ENCODE measurements at places on chromosomes 12 and 14.

- DNase-seq, result no peak
Observed at GRCh38 chr14:68879841-68880575, 87.1 kb upstream of the ZFP36L1 start.

DNA sequence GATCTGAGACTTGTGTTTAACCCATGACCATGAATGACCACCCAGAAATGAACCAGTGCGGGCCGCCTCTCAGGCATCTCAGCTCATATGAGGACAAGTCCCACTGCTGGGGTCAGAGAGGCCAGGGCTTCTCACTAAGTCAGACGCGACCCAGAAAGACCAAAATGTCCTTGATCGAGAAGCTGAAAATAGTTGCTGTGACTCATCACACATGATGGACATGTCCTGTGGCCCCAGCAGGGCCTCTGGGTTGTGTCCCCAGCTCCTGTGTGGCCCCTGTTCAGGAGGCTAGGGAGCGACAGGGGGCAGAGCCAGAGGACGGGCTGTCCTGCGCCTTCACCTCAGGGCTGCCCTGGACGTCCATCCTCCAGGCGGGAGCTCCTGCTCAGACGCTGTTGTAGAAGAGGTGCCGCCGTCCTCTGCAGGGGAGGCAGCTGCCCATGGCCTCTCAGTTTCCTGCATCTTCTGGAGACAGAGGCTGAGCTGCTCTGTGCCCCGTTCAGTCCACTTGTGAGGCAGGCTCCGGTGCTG lies 29.0 kb upstream of the FAM181A start:
- no peak for DNase-seq

DNA sequence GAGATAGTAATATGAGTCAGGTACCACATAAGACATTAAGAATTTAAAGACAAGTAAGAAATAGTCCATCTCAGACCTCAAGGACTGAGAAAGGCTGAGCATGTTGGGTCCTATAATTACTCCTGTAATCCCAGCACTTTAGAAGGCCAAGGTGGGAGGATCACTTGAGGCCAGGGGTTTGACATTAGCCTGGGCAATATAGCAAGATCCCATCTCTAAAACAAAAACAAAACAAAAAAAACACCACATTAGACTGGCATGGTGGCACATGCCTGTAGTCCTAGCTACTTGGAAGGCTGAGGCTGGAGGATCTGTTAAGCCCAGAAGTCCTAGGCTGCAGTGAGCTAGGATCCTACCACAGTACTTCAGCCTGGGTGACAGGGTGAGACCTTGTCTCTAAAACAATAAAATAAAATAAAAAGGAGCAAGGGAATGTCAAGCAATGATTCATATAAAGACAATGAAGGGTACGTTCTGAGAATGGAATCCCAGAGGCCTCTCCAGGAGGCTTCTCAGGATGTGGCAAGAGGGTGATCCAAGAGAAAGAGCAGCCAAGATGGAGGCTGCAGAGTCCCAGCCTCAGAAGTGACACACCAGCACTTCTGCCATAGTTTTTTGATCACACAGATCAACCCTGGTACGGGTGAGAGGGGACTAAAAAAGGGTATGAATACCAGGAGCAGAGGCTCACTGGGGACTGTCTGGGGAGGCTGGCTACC lies 206.4 kb downstream of the CRADD start:
- no peak for DNase-seq

- no peak for DNase-seq
Observed at GRCh38 chr12:82651489-82651888, 35.2 kb upstream of the TMTC2 start.

DNA sequence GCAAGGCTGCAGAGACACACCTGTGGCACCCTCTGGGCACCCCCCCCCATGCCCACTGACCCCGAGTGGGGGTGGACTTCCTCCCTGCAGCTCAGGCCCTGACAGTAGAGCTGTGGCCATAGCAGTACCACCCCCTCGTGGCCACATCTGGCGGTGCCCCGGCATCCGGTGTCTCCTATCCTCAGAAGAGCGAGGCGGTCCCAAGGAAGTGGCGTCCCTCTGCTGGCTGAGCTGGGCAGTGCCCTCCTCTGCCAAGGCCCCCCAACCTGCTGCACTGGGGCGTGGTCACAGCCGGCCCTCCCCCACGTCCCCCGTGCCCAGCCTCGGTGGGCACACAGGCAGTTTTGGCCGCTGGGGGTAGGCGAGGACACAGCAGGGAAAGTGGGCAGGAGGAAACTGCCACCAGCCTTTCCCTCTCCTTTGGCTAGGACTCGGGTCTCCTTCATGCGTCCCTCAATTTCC lies 6.0 kb upstream of the SLC6A12 start:
- DNase-seq, result peak; percentile 54

- no peak for DNase-seq
Observed at GRCh38 chr14:51638071-51638944, 13.4 kb upstream of the FRMD6 start.

DNA sequence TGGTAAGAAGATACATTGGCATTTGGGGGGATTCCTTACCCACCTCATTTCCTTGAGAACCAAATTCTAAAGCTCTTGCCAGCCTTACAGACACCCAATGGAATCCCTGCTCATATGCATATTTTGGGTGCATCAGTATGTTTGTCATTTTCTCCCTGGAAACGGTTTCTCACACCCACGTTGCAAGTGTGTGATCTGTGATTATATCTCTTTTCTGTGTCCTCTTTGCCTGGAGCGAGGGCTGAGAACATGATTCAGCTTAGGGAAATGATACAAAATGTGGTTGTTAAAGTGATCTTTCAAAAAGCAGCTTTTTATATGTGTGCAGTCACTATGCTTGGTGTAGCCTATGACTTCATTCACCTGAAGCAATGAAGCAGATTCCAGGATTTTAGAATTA lies 52.0 kb downstream of the KCNMB4 start:
- DNase-seq, result no peak

- no peak for DNase-seq
Observed at GRCh38 chr12:10218021-10218420, 5.3 kb downstream of the GABARAPL1 start.

DNA sequence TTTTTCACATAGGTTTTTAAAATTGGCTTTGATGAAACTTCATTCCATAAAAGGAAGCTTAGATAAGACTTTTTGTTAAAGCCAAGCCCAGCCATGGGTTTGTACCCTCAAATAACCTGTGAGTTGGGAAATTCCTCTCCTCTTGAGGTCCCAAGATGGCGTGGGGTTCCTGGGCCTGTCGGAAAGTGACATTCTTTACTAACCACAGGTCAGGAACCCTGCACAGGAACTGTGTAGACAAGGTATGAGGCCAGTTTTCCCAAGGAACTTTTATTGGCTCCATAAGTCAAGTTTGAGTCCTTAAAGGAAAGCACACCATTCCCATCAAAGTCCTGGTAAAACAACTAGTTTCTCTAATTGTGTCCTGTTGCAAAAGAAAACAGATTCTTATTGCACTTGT lies 65.0 kb upstream of the AMN start:
- DNase-seq, result no peak

GRCh38 chr12:4909410-4909733 lies 333 bp upstream of the KCNA1 start:
- DNase-seq, result no peak

GRCh38 chr14:104221636-104222369 lies 83.4 kb downstream of the KIF26A start:
- no peak for DNase-seq

GRCh38 chr14:22653012-22653621 lies 9.0 kb upstream of the OR6J1 start:
- peak; percentile 40 for DNase-seq

DNA sequence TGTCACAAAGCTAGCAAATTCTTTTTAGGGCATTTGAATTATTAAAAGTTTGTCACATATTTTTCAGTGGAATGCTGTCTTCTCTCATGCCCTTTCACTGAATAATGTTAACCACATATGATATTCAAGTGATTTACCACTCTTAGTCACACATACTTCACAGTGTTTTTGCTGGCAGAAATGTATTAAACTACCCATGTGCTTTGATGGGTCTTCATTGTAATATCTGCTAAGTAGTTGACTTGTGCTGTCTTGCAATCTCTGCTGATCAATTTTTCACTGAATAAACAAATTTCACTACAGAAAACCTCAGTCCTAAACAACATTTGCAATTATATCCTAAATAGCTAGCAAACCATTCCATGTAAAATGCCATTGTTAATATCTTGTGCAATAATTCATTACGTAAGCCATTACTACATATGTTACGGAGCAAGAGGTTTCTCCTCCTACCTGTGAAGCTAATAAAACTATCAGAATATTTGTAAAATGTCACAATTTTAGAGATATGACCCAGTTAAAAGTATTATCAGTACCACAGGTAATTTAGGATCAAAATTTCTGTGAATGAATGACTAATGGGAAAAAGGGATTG lies 64.6 kb upstream of the LMO3 start:
- DNase-seq, result no peak

GRCh38 chr12:18262514-18262913 lies 1.2 kb downstream of the PIK3C2G start:
- DNase-seq, result no peak

DNA sequence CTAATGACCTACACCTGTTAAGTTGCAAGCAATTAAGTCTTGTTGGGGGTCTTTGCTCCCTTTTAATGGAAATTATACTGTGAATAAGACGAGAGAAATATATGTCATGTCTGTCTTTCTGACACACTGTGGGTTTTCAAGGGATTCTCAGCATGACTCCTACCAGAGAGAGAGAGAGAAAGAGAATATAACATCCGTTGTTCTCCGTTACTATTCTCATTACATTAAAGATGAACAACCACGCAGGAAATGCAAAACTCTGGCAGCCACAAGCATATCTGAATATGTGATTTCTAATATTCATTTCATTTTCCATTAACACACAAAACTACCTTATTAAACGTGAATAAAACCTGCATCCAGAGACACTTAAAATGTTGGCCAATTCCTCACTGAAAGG lies 67.3 kb upstream of the EGLN3 start:
- DNase-seq, result no peak

- no peak for DNase-seq
Observed at GRCh38 chr14:71287567-71287966, 380.3 kb downstream of the PCNX1 start.

- no peak for DNase-seq
Observed at GRCh38 chr14:84003346-84003745, 1526.6 kb upstream of the FLRT2 start.

GRCh38 chr12:76117067-76117691 lies 32.7 kb upstream of the NAP1L1 start:
- DNase-seq, result no peak

DNA sequence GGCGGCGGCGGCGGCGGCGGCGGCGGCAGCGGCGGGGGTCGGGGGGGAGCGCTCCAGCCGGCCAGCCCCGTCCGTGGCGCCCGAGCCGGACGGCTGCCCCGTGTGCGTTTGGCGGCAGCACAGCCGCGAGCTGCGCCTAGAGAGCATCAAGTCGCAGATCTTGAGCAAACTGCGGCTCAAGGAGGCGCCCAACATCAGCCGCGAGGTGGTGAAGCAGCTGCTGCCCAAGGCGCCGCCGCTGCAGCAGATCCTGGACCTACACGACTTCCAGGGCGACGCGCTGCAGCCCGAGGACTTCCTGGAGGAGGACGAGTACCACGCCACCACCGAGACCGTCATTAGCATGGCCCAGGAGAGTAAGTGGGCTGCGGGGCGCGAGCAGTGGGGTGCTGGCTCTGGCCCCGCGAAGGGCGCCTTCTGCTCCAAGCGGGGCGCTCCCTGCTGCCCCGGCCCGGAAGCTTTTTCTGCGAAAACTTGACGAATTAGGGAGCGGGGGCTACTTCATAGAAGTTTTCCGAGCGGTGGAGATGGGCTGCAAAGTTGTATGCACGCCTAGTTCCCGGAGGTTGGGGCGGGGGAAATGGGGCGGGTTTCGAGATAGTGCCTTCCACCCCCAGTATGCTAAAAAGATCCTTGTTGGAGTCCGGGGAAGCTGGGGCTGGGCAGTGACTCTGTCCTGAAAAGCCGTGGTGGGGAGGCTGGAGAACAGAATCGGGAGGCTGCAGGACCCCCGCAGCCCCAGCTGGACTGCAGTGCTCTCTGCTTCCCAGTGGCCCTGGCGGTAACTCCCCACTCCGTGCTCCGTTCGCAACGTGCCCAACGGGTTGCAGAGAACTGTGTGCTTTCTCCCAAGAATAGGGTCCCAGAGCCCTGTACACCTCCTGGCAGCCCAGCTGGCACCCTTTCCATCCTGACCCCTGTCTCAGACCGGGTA lies 751 bp downstream of the GDF11 start:
- peak; percentile 49 for DNase-seq

DNA sequence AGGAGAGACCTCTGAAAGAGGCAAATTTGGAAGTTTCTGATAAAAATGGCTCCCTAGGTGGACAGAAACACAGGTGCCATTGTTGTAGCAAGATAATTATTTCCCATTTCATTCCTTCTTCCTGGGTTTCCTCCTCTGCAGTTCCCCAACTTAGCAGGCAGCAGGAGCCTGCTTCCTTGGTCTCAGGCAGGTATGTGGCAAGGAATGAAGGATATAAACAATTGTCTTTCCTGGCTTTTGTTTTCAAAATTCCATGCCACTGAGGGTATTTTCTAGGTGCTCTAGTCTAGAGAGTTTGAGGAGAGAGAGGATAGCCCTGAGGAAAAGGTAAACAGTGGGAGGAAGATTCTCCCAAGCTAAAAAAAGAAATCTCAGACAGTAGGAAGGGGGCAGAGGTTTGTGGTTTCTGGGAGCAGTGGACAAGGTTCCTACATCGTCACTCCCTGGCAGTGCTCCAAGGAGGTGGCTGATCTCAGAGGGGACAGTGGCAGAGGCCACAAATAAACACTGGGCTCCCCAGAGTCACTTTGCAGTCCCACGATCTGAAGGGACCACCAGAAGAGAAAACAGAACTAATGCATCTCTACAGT lies 82.6 kb upstream of the IGF1 start:
- DNase-seq, result no peak

GRCh38 chr14:101905614-101906013 lies 58.8 kb upstream of the DYNC1H1 start:
- DNase-seq, result no peak

DNA sequence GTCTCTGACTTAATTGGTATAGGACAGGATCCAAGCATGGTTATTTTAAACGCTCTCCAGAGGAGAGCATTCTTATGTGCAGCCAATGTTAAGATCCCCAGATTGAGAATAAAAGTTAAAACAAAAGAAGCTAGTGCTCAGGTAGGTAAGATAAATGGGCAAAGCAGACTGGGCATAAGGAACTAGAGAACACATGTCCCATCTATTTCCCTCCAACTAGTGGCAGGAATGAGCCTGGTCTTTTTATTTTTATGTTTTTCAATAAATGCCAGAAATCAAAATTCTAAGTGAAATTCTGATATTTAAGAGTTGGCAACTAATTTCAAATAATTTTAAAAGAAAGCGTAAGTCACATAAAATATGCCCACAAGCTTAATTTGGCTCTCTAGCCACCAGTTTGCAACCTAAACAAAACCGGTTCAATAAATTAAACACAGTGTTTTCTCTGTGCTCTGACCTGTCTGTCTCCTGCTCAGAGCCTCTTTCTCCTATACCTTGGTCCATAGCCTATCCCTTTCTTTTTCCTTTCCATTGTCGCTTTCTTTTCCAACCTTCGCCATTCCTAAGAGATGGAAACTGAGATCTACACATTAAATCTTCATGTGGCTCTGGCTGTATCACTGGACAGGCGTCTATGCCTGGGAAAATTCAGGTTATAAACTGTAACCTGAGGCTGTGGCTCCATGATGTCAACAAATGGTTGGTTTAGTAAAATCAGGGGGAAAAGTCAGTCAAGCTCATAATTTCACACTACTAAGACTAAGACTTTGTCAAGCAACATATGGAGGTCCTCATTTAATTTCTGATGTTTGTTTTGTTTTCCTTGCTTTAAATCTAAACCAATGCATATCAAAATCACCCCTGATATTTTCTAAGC lies 5.5 kb downstream of the SLC38A1 start:
- no peak for DNase-seq

- DNase-seq, result no peak
Observed at GRCh38 chr14:68361231-68361630, 431.6 kb downstream of the ZFP36L1 start.
